Activated CD4-positive, alpha-beta T cell treated with anti-CD3 and anti-CD28 coated beads for 48 hours (primary cell): ENCODE measurements at places on chromosomes 1 and 21.

DNA sequence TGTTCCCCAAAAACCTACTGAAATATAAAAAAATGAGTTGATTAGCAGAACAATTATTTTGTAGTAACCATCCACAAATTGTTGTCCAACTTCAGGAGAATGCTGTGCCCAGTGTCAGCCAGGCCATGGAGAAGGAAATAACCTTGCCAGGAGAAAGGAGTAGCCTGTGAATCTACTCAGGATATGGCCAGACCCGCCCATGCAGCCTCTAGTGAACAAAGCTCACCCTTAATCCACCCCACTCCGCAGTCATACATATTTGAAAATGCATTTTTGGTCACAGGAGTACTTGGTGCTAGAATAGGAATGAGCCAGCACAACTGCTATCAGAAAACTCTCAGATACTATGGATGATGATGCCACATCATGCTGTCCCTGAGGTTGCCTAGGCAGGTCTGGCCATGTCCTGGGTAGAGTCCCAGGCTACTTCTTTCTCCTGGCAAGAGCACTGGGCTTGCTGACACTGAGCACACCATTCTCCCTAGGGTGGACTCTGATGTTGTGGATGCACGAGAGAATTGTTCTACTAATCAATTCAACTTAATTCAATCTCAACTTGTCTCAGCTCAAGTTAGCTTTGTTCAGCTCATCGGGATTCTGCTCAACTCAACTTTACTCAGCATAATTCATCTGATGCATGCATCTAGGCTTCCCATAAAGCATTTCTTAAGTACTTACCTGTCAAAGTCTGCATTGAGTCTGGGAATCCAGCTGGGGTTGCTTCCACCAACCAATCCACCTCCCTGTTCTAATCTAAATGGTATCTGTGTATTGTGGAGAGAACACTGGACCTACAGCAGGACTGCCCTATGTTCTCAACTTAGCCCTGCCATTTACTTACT is 18.2 kb downstream of the STYXL2 start:
- DNase-seq, result no peak

GRCh38 chr21:33015756-33016155 is 10.0 kb upstream of the OLIG2 start:
- DNase-seq, result no peak

- no peak for DNase-seq
These were observed 29.1 kb downstream of the TTC39A start for GRCh38 chr1:51301152-51301843.

DNA sequence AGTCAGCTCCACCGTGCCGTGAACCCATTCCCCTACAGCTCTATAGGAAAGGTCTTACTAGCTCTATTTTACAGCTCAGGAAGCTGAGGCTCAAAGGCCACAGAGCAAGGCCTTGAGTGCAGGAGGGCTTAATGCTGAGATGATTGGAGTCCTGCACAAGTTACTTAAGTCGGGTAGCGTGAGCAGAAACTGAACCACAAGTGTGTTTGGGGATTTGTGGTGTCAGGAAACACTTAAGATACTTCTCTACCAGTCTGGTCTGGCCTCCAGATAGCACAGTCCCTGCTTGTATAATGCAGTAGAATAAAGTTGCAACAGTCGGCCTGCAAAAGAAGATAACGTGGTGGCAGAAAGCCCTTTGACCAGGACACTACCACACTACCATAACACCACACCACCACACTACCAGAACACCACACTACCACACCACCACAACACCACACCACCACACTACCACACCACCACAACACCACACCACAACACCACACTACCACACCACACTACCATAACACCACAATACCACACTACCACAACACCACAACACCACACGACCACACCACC is 118.1 kb downstream of the SPSB1 start:
- peak; percentile 11 for DNase-seq

DNA sequence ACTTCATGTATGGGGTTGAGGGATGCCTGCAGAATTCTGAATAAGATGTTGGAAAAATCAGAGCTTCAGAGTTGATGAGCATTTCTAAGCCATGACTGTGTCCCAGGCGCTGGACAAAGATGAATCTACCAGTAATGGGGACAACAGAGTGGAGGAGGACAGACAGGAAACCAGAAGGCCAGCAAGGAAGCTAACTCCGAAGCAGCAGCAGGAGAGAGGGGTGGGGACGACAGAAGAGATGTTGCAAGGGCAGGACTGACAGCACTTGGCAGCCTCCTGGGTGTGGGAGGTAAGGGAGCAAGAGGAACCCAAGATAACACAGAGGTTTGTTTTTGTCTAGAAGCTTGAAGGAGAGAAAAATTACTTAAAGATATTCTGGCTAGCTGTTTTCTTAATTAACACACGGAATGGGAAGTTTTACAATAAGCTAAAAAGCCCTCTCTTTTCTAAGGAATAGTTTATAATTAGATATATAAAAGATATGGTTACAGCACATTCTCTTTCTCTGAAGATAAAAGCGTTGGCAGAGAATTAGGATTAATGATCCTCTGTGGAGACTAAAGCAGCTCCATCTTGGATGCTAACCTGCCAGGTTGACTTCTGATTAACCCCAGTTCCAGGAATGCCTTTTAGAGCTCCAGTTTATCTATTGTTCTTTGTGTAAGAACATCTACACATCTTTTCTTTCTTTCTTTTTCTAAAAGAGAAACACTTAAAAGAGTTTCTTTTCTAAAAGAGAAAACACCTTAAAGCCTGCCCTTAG is 92.7 kb downstream of the TENT5C start:
- DNase-seq, result no peak

DNA sequence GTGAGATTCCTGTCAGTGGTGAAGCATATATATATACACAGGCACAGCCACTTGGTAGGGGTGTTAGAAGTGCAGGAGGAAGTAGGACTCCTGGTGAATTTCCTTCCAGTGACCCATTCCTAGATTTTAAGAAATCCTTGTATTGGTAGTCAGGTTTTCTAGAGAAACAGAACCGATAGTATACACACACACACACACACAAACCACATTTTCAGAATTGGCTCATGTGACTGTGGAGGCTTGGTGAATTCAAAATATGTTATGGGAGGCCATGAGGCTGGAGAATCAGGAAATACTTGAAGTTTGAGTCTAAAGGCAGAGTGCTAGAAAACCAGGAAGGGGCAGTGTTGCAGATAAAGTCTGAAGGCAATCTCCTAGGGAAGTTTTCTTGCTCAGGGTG is 114.2 kb downstream of the FCRL5 start:
- no peak for DNase-seq

- DNase-seq, result no peak
These were observed 235.3 kb downstream of the FAF1 start for GRCh38 chr1:50724626-50725286.

DNA sequence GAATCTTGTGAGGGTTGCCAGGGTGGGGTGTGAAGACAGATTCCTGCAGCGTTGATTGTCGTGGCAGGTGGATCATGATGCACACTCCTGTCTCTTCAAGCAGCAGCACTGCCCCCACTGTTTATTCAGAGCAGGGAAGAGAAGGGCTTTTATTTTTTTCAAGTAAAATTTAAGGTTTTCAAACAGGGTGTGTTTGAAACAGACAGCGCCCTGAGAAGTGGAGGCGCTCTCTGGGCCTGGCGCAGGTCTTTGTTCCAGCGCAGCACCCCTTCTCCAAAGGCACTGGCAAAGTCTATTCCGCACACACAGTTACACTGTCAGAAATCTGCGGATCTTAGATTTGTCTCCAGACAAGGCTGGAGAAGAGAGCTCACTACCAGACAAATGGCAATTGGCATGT is 7.0 kb downstream of the C1orf53 start:
- DNase-seq, result no peak

GRCh38 chr1:93919780-93920179 is 10.6 kb upstream of the GCLM start:
- no peak for DNase-seq

GRCh38 chr21:35390013-35390776 is 341.1 kb upstream of the RUNX1 start:
- no peak for DNase-seq

DNA sequence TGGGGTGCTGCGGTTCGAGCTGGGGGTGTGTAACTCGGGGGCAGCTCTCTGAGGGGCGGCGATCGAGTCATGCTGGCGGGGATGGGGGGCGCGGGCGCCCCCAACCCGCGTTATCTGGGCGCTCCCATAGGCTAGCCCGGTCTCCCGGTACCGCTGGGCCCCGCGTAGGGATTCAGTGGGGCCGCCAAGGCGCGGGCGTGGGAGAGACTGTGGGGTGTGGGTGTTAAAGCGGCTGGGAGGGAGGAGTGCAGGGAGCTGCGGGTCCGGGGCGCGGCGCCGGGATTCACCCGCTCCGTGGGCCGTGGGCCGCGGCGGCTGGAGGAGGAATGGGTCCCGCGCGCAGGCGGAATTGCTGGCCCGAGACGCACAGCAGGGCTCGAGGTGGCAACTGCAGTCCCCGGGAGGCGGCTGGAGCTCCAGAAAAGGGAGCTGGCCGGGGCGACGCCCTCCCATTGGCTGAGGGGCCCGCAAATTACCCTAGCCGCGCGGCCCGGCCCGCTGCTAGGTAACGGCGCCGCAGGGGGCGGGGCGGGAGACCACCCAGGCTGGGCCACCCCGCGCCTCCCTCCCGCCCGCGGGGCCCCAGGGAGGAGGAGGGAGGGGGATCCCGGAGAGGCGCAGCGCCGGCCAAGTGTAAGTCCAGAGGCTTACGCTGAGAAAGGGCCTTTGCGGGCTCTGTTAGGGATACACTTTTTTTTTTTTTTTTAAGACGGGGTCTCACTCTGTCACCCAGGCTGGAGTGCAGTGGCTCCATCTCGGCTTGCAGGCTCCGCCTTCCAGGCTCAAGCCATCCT is at the start of gene PTCH2:
Gene PTCH2 (minus strand): TSS at position 392 of the 794 bp plus-strand sequence. CDS start 321 bp downstream, at position 71.
- no peak for DNase-seq

GRCh38 chr1:204072931-204073836 is at the start of gene SOX13:
Gene SOX13 (plus strand): TSS chr1:204073115. CDS start chr1:204112916, 39,801 bp downstream.
- peak; percentile 29 for DNase-seq

DNA sequence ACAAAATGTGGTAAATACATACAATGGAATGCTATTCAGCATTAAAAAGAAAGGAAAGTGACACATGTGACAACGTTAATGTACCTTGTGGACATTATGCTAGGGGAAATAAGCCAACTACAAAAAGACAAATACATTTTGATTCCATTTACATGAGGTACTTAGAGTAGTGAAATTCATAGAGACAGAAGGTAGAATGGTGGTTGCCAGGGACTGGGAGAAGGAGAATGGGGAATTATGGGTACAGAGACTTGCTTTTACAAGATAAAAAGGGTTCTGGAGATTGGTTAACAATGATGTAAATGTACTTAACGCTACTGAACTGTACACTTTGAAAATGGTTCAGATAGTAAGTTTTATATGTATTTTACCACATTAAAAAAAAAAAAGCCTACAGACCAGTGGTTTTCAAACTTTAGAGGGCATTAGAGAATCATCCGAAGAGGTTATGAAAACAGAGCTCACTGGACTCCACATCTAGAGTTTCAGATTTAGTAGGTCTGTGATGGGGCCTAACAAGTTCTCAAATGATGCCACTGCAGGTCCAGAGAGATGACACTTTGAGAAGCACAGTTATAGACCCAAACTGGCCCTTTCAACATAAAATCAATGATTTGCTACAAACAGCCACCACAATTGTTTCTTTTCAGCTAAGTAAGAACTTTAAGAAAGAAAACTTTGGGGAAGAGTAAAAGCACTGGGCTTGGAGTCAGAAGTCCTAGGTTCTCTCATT is 9.6 kb upstream of the ADCY10 start:
- no peak for DNase-seq

GRCh38 chr21:33368124-33368523 is 35.1 kb upstream of the IFNGR2 start:
- DNase-seq, result no peak

DNA sequence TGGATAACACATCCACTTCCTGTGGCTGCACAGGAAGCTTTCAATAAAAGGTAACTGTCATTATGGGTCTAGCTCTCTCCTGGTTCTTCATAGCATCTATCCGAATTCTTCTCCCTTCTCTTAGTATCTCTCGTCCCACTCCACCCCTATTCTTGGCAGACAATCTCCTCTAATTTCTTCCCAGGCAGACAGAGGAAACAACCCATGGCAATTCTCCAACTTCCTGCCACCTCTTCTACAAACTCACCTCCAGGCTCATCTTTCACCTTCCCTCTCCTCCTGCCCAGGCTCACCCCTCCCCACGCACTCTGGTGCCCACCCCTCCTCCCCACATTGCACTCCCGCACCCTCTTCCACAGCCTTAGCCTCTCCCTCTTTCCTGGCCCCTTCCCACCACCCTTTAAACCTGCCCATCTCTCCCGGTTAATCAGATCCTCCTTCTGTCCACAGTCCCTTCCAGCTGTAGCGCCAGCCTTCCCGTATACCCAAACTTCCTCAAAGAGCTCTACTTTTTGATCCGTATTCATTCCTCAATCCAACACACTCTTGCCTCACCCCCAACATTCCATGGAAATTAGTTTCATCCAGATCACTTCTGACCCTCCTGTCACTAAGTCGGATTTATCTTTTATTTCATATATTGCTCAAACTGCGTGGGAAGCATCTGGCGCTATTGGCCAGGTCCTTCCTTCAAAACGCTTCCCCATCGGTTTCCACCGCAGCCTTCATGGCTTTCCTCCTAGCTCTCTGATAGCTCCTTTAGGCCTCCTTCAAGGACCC is 25.9 kb downstream of the SHISA4 start:
- DNase-seq, result no peak

DNA sequence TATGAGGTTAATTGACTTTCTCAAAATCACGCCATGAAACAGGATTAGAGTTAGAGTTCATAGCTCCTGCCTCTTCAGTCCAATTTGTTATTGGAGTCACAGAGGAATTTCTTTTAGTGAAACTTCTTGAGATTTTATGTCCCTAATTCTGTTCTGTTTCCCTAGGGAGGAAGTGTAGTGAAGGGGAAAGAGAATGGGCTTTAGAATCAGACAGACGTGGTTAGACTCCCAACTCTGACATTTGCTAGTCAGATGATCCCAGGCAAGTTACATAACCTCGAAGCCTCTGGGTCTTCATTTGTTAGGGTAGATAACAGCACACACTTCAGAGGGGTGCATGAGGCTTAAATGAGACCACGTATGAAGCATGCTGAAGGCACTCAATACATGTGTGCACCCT is 83.9 kb downstream of the ASTN1 start:
- DNase-seq, result no peak

GRCh38 chr21:34546542-34546941 is 34.5 kb upstream of the KCNE1 start:
- no peak for DNase-seq
